ENCODE measurements at places on chromosomes 6 and 20. TPM values are rescaled to one million over a fixed set of nuclear protein-coding genes. Genes with fewer than 3 reads are reported as not detected.

The TBXT gene
- not detected for total RNA-seq

The MPIG6B gene
- total RNA-seq, result not detected

The DOK5 gene
- 1.3 TPM for total RNA-seq

The CPXM1 gene
- total RNA-seq, result 10.8 TPM

The CGA gene
- not detected for total RNA-seq

The NKX2-4 gene
- not detected for total RNA-seq

The OGFRL1 gene
- 90.8 TPM for total RNA-seq

The NMBR gene
- not detected for total RNA-seq

The COL19A1 gene
- 0.32 TPM for total RNA-seq

The FRK gene
- total RNA-seq, result 0.43 TPM

The C20orf141 gene
- 0.32 TPM for total RNA-seq

The MACROD2 gene
- total RNA-seq, result 1.6 TPM

The MOXD1 gene
- total RNA-seq, result 15.1 TPM

The GLO1 gene
- 110 TPM for total RNA-seq

The SIM1 gene
- not detected for total RNA-seq

The OPRL1 gene
- total RNA-seq, result 1.7 TPM

The ID4 gene
- total RNA-seq, result 2.2 TPM

The PRRT1 gene
- total RNA-seq, result under 0.01 TPM

The BPIFB6 gene
- total RNA-seq, result not detected

The TPX2 gene
- 35.4 TPM for total RNA-seq

The KCNB1 gene
- not detected for total RNA-seq

The COL11A2 gene
- total RNA-seq, result under 0.01 TPM

The COL9A3 gene
- under 0.01 TPM for total RNA-seq

The LPA gene
- not detected for total RNA-seq

The NOX3 gene
- not detected for total RNA-seq

The C20orf202 gene
- not detected for total RNA-seq

The SEMG1 gene
- not detected for total RNA-seq

The ARMC12 gene
- 0.43 TPM for total RNA-seq

The SYCP2L gene
- not detected for total RNA-seq
